ENCODE measurements at places on chromosomes 6 and 20.

GRCh38 chr6:88492824-88493223, 326.7 kb upstream of the CNR1 start:
- no peak for DNase-seq

DNA sequence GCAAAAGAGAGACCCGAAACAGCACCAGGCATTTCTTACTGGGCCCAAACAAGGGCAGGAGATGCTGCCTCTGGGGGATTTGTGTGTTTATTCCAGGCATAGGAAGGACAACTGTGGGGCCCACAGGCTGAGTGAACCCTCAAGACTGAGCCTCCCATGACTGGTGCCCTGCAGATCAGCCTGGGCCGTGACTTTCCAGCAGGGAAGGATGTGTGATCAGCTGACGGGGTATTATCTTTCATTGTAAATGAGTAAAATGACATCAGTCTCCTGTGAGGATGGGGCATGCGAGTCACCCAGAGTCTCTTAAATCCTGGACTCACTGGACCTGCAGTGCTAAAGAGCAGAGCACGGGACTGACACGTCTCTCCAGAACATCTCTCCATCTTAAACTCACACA, 3.9 kb upstream of the TEAD3 start:
- no peak for DNase-seq

DNA sequence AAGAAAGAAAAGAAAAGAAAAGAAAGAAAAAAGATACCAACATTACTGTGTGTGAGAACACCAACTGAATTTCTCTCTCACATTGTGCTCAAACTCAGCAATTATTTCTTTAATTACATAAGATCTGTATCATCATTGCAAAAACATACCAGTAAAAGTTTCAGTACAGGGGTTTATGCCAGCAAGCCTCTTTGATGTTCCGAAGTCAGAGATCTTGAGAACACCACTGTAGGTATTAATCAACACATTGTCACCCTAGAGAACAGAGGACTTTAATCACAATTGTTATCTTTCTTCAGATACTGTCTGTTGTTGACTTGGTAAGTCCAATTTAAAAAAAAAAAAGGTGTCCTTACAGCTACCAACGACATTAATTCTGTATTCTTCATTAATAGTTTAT, 60.9 kb upstream of the MAP7 start:
- no peak for DNase-seq

- no peak for DNase-seq
These were observed 9.6 kb upstream of the TRIM31 start for GRCh38 chr6:30122515-30122914.

DNA sequence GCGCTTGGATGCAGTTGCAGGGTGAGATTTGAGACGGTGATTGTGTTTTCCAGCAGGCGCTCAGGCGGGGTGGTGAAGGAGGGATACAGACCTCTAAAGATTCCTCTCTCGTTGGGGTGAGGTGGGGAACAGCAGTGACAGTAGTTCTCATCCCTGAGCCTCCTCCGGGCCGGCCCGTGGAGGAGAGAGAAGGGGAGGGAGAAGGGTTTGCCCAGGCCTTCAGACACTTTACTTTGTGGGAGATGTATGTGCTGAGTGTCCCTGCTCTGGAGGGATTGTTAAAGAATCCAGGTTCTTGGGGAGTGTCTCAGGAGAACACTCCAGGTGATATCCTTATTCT, 41.0 kb downstream of the PSMB9 start:
- DNase-seq = no peak

- DNase-seq = no peak
These were observed 783.4 kb upstream of the CHD6 start for GRCh38 chr20:42401613-42402012.

DNA sequence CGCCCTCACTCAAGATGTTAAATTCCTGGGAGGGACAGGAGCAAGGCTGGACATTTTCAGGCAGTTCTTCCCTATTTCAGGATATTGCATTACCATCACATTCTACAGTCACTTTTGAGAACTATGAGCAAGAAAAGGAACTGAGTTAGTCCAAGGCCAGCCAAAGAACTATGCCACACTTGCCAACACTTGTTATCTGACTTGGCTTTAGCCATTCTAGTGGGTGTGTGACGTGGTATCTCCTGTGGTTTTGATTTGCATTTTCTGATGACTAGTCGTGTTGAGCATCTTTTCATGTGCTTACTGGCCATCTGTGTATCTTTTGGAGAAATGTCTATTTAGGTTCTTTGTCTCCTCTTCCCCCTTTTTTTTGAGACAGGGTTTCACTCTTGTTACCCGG, 12.0 kb downstream of the XRN2 start:
- DNase-seq = no peak

- DNase-seq = no peak
These were observed 259.1 kb downstream of the HDGFL1 start for GRCh38 chr6:22828179-22829062.

DNA sequence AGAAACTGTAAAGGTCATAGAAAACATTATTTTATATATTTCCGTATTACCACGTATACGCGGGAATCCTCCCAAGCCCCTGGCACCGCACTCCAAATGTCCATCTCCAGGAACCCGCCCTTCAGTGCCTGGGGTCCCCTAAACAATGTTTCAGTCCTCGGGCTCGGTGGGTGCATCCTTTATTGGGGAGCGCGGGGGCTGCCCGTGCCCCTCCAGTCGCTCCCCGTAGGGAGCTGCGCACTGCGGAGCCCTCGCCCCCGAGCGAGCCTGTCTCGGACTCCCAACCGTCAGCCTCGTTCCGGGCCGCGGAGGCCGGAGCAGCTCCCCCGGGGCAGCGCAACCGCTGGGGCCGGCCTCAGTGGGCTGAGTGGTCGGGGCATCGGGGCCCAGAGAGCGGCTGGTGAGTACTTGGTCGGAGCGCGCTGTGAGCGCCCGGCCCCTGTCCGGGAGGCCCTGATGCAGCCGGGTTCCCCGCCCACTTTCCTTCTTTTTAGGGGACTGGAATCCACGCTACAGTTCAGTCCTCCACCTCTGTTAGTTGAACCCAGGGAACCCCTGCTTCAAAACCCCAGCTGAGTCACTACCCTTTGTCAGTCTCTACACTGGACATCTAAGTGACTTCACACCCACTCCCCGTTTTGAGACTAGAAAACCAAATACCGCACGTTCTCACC, at the start of gene DNAH8:
Gene DNAH8 (plus strand): TSS at position 296 of the 674 bp plus-strand sequence. CDS start 7,499 bp downstream, outside the sequence.
- DNase-seq = no peak

GRCh38 chr20:48684501-48685041, 143.2 kb downstream of the PREX1 start:
- DNase-seq = no peak

GRCh38 chr6:40822619-40823018, 216.4 kb downstream of the UNC5CL start:
- DNase-seq = no peak

- DNase-seq = no peak
These were observed 239.4 kb downstream of the DLL1 start for GRCh38 chr6:170051229-170052172.

DNA sequence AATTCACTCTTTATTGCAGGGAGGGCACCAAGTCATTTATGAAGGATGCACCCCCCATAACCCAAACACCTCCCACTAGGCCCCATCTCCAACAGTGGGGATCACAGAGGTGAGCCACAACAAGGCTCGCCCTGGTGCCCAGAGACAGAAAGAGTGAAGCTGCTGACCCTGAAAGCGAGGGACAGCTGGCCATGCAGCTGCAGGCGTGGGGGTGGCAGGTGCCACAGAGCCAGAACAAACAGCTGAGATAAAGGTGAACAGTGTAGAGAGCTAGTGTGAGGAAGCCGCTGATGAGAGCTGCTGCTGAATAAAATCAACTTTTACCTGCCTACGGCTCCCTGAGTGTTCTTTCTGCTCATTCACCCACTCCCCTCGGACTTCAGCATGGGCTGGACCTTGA, 18.8 kb upstream of the RGS17 start:
- DNase-seq = no peak

GRCh38 chr6:20172842-20173456, 39.3 kb downstream of the MBOAT1 start:
- DNase-seq = no peak

- DNase-seq = no peak
These were observed 331.5 kb upstream of the NOX3 start for GRCh38 chr6:155787168-155787567.

GRCh38 chr6:15682965-15683822, 20.4 kb upstream of the DTNBP1 start:
- no peak for DNase-seq

DNA sequence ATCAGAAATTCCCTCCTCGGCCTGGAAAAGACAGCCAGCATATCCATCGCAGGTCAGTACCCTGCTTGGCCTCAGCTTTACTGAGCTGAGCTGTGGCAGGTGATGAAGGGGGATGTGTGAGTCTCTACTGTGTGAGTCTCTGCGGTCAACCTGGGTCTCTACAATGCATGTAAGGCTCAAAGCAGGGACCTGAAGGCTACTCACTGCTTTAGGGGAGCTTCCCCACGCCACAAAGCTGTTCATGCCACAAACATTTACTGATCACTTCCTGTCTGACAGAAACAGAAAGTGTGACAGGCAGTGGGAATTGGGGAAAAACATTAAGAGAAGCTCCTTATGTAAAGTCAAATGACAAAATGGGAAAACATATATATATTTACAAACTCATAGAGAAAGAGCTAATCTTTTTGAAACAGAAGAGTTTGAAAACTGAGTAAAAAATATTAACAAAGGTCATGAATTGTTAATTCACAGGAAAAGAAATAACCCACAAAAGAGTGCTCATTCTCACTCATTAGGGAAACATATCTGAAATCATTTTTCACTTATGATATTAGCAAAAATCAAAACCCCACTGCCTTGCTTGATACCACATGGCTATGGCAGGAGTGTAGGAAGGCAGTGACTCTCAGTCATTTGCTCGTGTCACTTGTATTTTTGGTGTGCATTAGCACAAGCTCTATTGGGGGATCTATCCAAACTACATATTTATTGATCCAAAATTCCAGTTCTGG, 5.8 kb downstream of the BTN3A3 start:
- no peak for DNase-seq

- DNase-seq = no peak
These were observed 54.2 kb upstream of the FRMD1 start for GRCh38 chr6:168133168-168133561.

DNA sequence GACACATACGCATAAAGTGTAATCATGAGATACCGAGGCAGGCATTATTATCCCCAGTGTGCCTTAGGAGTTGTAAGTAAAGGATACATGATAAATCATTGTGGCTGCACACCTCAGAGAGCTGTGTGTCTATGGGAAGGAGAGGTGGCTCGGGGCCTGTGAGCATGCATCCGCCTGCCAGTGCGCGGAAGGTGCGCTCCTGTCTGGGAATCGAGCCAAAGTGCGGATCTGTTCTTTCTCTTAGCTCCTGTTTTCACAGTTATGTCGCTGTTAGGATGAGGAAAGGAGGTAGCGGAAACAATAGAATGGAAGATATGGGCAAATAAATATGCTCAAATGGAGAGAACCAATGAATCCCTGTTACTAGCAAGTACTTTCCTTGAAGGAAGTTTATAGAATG, 98.0 kb downstream of the ANKRD6 start:
- DNase-seq = no peak

- no peak for DNase-seq
These were observed 16.9 kb upstream of the RFPL4B start for GRCh38 chr6:112330071-112330878.

GRCh38 chr20:20992277-20992676, 113.9 kb downstream of the LINC00237 start:
- no peak for DNase-seq

DNA sequence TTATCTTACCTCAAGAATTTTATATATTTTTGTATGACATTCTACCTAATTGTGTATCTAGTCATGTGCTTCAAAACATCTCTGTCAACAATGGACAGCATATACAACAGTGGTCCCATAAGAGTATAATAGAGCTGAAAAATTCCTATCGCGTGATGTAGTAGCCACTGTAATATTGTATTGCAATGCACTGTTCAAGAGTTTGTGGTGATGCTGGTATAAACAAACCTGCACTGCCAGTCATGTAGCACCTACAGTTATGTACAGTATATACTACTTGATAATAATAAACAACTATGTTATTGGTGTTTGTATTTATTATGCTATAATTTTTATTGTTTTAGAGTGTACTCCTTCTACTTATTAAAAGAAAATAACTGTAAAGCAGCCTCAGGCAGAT, 672.7 kb downstream of the CD109 start:
- DNase-seq = no peak

DNA sequence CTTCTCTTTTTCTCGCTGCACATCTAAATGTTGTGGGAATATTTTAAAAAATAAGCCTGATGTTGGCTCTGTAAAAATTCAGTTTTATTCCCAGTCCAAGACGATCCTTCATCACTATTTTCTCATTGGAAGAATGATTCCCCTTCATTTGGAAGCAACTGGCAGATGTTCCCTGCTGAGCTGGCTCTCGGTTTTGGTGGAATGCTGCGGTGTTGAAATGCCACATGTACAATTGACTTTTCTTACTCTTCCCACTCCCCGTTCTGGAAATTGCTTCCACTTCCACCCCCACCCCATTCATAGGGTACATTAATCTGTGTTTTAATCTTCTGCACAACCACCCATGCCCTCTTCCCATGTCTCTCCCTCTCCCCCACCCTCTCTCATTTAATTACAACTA, 496.3 kb upstream of the MAP3K7 start:
- no peak for DNase-seq

GRCh38 chr6:100184473-100184872, 190.4 kb upstream of the MCHR2 start:
- DNase-seq = no peak

- DNase-seq = no peak
These were observed 183.1 kb downstream of the UBE3D start for GRCh38 chr6:82882363-82883023.

DNA sequence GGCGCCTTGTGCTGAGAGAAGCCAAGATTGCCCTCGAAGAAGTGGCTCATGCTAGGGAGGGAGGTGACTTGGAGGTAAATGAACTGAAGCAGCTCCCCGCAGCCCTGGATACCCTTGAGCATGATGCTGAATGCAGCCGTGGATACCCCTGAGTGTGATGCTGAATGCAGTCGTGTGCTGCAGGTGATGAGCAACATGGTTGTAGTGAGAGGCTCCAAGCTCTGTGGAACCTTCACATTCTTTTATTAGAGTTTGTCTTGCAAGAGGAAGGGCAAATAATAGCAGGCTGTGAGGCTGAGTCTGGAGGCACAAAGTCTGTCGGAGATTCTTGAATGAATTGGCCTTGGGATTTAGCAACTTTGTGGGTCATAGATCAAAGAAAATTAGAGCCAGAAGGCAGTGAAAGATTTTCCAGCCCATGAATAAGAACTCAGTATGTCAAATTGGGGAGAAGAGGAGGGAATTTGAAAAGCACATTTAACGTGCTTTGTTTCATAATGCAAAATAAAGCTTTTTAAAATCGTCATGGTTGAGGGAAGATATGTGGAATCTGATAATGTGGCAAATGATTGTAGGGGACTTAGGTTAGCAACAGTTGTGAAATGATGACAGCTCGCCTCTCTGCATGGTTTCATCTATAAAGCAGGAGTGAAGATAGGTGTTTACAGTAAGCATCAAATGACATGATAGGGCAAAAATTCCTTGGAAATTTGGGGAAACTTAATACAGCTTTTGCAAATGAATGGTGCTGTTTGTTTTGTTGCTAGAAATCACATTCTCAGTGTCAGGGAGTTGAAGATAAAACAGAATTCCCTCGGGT, 120.1 kb upstream of the TIAM2 start:
- DNase-seq = no peak

GRCh38 chr6:137217801-137218472, 1.2 kb downstream of the IFNGR1 start:
- DNase-seq = no peak

GRCh38 chr6:25413207-25413905, 134.2 kb downstream of the CARMIL1 start:
- no peak for DNase-seq
